SW 1271 (cell line): ENCODE measurements at places on chromosomes 1 and 21.
A peak's percentile ranks its signal among the peaks of the same experiment; 100 is the strongest.

GRCh38 chr1:230752407-230752806 is 5.2 kb downstream of the CAPN9 start:
- DNase-seq = no peak

DNA sequence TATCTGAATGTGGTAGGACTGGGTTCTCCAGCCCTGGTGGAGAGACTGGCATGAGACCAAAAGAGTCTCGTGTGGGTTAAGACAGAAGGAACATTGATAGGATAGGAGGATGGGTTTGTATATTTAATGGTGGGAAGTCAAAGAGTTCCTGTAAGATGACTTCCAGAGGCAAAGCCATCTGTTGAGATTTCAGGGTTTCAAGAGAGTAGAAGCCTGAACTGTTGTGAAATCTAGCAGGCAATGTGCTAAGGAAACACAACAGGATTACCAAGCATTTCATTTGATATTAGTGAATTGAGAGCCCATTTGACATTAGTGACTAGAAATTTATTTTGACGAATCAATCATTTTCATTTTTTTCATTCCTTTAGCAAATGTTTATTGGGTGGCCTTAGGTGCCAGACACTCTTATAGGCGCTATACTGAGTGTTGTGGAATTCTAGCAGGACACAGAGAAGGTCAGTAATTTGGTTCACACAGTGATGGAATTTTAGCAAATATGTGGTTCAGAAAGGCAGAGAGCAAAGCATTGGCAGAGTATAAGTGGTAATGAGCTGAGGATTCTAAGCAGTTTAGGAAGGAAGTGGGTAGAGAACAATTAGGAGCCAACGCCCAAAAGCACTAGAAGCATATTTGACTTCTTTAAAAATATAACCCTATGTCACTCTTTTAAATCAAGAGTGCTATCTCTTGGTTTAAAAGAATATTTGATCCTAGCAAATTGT is 149.3 kb downstream of the AK5 start:
- no peak for DNase-seq

DNA sequence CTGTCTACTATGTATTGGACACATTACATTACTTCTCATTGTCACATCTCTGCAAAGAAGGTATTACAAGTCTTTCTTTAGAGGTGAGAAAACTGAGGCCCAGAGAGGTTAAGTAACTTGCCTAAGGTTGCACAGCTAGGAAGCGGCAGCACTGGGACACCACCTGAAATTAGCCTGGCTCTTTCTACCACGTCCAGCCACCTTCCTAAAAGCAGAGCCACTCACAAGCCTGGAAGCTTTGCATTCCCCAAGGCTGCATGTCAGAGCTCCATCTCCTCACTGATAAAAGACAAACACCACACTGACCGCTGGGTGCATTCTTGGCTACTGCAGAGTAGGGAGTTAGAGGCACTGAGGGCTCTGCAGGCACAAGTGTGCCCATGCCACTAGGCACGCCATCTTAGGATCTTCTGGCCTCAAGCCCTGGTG is 2.4 kb downstream of the CD247 start:
- no peak for DNase-seq

- no peak for DNase-seq
These were observed 74.0 kb upstream of the ZBTB18 start for GRCh38 chr1:243977094-243977493.

- DNase-seq = peak; percentile 2
These were observed 1.1 kb downstream of the FALEC start for GRCh38 chr1:150516616-150517015.

- no peak for DNase-seq
These were observed 91.3 kb downstream of the ITSN1 start for GRCh38 chr21:33733601-33734000.

GRCh38 chr1:25544819-25545218 is 1.4 kb downstream of the LDLRAP1 start:
- peak; percentile 51 for DNase-seq

GRCh38 chr1:54095546-54096226 is 42.3 kb downstream of the TCEANC2 start:
- DNase-seq = no peak

DNA sequence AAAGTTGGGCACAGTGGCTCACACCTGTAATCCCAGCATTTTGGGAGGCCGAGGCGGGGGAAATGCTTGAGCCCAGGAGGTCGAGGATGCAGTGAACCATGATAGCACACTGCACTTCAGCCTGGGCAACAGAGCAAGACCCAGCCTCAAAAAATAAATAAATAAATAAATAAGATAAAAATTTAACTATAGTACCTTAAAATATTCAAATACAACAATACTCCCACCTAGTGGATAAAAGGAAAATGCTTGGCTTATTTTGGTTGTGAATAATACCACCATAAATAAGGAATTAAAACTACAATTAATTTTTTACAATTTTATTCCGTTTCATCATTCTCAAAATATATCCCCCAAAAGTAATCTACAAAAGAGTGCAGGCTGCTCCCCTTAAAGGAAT is 8.1 kb downstream of the PSMG1 start:
- peak; percentile 10 for DNase-seq

- DNase-seq = no peak
These were observed 24.9 kb downstream of the CROCC start for GRCh38 chr1:16946646-16947045.

DNA sequence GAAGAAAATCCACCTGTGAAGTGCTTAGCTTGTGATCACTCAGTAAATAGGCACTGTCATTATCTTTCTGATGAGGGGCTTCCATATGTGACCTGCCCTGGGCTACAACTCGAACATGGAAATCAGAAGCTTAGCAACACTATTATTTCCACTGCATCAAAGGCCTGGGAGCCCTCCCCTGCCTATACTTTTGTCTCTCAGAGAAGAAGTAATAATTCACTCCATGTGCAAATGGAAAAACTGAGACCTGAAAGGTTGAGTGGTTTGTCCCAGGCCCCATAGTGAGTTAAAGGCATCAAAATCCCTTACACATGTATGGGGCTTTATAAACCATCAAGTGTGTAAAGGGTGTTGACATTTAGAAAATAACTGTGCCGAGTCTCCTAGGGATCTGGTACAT is 20.9 kb downstream of the SOX13 start:
- DNase-seq = no peak

GRCh38 chr1:208892147-208892546 is 648.0 kb upstream of the PLXNA2 start:
- no peak for DNase-seq

GRCh38 chr1:97986041-97987005 is 65.5 kb upstream of the DPYD start:
- no peak for DNase-seq

DNA sequence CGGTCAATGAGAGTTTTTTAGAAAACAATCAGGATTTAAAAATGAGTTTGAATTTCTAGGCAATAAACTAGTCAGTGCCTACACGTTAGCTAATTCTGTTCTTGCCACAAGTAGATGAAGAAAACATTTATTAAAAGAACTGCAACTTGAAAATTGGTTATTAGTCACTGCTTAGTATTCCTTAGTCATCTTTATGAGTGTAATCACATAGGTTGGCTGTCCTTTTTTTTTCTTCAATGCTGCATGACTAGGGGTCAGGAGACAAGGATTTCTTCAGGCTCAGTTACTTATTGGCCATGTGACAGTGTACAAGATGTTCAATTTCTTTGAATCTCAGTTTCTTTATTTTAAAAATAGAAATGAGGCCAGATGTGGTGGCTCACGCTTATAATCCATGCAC is 17.1 kb downstream of the SOAT1 start:
- peak; percentile 2 for DNase-seq

DNA sequence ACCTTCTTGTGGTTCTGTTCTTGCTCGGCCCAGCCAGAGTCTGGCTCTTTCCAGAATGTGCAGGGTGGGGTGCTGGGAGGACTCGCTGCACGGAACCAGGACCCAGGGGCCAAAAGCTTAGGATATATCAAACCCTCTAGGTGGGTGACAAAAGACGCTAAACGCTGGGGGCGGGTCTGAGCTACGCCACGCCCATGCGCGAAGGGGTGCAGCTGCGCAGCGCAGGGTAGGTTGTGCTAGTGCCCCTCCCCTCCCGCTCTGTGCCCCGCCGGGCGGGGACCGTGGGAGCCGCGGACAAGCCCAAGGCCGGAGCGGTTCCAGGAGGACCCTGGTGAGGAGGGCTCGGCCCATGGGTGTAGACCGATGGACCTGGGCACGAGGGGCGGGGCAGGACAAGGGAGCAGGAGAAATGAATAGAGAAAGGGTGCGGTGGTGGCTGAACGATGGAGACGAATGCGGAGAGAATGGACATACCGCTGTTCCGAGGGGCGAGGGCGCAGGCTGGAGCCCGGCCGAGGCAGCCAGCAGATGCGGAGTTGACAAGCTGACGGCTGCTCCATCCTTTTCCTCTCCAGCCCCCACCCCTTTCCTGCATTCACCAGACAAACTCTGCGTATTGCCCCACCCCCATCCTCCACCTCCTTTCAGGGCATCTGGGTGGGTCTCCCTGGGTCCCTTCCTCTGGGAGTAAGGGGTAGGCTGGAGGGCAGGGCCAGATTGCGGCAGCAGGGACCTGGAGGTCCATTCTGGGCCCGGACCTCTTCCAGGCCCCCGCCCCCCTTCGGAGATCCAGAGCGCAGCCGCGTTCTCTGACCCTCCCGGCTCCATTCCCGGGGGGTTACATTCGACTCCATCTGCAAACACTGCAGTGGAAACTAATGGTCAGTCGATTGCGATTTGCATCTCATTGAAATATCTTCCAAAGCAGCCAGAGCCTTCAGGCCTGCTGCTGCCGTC is at the start of gene RUSC1:
RUSC1 (plus strand) TSS at position 234 of the 957 bp plus-strand sequence. CDS start 880 bp downstream, outside the sequence.
- no peak for DNase-seq

DNA sequence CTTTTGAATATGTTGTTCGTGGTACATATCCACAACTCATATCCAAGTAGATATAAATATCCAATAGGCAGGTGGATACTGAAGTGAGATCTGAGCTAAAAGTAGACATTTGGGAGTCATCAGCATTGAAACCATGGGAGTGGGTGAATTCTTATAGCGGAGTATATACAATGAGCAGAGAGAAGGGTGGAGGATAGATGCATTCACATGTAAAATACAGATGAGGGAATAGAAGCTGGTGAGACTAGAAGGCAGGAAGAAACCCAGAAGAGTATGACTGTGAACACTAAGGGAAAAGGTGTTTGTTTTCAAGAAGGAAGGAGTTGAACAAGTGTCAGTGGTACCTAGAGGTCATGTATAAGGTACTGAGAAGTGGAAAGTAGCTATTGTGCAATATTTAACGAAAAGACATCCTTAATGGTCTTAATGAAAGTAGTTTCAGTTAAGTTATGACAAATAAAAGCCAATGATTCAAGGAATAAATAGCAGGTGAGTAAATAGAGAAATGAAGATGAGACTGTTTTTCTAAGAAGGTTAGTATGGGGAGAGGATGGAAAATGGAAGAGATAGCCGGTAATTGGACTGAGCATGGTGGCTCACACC is 181.6 kb upstream of the CACYBP start:
- no peak for DNase-seq

DNA sequence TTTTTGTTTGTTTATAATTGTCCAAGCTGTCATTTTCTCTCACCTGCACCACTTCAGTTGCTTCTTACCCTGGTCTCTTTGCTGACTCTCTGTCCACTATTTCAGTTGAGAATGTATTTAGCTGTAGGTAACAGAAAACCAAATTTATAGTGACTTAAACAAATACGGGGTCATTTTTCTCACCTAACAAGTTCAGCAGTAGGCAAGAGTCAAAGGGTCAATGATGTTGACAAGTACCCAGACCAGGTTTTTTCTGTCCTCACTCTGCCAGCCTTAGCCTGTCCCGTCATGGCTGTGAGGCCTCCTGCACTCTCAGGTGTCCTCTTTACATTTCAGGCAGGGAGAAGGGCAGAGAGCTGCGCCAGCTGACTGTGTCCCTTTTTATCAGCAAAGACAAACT is 11.8 kb downstream of the RIIAD1 start:
- no peak for DNase-seq

- no peak for DNase-seq
These were observed 12.1 kb downstream of the PLXNA2 start for GRCh38 chr1:208231881-208232661.

DNA sequence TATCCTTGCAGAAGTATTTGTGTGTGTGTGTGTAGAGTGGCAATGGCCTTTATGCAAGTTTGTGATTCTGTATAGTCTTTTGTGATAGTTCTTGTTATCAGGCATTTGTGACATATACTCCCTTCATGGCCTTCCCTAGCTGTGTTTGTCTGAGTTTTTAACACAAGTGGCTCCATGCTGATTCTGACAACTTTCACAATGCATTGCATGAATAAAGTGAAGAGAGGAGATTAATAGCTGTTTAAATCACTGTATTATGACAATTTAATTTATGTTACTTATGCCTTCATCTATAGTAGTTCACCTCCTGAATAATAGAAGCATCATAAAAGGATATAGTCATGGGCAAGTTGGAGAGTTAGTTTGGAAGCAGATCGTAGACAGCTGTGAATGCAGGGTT is 17.2 kb upstream of the MCOLN3 start:
- DNase-seq = no peak

- DNase-seq = no peak
These were observed 18.8 kb downstream of the RNF220 start for GRCh38 chr1:44423591-44424537.

DNA sequence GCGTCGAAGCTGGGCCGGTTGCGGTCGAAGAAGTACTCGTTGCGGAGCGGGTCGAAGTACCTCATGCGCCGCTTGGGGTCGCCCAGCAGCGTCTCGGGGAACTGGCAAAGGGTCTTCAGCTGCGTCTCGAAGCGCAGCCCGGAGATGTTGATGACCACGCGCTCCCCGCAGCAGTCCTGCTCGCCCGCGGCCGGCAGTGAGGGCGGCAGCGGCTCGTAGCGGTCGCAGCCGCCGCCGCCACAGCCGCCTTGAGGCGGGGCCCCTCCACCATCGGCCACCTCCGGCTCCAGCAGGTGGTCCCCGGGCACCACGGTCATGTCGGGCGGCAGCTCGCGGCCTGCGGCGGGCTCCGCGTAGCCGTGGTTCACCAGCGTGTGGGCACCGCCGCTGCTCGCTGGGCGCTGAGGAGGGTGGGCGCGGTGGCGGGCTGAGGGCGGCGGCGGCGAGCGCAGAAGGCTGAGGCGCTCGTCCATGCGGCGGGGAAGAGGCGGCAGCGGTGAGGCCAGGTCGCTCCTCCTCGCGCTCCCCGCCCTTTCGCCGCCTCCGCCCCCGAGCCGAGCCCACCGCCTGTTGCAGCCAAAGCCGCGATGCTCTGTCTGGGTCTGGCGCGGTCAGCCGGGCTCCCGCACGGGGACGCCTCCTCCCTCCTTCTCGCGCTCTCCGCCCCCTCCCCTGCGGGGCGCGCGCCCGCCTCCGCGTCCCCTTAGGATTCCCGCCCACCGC is at the start of gene KCNA3:
KCNA3 (minus strand) TSS at position 604 of the 723 bp plus-strand sequence; CDS start at position 473, 131 bp downstream.
- DNase-seq = no peak

DNA sequence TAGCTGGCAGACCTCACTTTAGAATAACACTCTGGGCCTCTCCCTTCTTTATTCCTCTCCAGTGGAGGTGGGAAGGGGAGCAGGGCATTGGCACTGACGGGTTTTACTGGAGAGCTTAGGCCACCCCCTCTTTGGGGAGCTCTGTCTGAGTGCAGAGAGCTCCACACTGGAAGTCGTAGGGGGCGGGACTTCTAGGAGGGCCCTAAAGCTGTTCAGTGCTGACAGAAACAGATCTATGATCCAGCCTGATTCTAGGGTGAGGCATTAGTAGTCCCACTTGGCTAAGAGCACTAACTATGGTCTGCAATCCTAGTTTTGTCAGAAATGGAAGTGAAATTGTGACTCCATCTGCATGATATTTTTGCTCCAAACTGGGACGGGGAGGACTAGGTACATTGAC is 138.7 kb downstream of the MIS18A start:
- DNase-seq = no peak

- DNase-seq = no peak
These were observed 45.2 kb downstream of the AK4 start for GRCh38 chr1:65193129-65193695.
